Stimulated activated CD8-positive, alpha-beta memory T cell treated with anti-CD3 and anti-CD28 coated beads, Interleukin-15, amount 100 ng/mL, for 4 hours (primary cell): ENCODE measurements at places on chromosomes 6 and 20.

DNA sequence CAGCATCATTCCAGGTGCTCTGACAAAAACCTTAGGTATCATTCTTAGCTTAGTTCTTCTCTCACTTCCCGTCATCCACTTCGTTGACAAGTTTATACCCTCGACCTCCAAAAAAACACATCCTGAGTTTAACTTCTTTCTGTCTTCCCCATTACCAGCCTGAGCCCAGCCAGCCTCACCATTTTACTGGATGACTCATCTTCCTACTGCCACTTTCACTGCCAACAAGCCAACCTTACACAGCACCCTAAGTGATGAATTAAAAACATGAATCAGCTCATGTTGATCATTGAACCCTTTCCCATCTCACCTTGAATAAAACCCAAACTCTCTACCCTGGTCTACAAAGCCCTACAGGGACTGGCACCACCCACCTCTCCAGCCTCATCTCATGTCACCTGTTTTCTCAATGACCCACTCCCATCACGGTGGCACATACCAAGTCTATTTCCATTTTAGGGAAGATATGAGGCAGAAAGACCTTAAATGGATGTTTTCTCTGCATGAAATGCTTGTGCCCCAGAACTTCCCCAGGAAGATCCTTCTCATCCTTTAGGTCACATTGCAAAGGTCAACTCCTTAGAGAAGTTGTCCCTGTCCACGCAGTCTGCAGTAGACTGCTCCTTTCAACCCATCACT, 9.9 kb upstream of the UST start:
- no peak for DNase-seq

- DNase-seq: no peak
Observed at GRCh38 chr6:118724211-118724610, 72.8 kb upstream of the CEP85L start.

- no peak for DNase-seq
Observed at GRCh38 chr6:157911786-157912185, 69.9 kb upstream of the SYNJ2 start.

- no peak for DNase-seq
Observed at GRCh38 chr20:50187403-50188051, 3.1 kb upstream of the CEBPB start.

- no peak for DNase-seq
Observed at GRCh38 chr6:141467881-141468280, 664.8 kb upstream of the GJE1 start.

- no peak for DNase-seq
Observed at GRCh38 chr6:55448451-55448850, 121.2 kb downstream of the GFRAL start.
